ENCODE measurements at places on chromosomes 16 and 17. TPM values are rescaled to one million over a fixed set of nuclear protein-coding genes. Genes with fewer than 3 reads are reported as not detected.

The ITGAX gene
- total RNA-seq = 5.4 TPM

DNA sequence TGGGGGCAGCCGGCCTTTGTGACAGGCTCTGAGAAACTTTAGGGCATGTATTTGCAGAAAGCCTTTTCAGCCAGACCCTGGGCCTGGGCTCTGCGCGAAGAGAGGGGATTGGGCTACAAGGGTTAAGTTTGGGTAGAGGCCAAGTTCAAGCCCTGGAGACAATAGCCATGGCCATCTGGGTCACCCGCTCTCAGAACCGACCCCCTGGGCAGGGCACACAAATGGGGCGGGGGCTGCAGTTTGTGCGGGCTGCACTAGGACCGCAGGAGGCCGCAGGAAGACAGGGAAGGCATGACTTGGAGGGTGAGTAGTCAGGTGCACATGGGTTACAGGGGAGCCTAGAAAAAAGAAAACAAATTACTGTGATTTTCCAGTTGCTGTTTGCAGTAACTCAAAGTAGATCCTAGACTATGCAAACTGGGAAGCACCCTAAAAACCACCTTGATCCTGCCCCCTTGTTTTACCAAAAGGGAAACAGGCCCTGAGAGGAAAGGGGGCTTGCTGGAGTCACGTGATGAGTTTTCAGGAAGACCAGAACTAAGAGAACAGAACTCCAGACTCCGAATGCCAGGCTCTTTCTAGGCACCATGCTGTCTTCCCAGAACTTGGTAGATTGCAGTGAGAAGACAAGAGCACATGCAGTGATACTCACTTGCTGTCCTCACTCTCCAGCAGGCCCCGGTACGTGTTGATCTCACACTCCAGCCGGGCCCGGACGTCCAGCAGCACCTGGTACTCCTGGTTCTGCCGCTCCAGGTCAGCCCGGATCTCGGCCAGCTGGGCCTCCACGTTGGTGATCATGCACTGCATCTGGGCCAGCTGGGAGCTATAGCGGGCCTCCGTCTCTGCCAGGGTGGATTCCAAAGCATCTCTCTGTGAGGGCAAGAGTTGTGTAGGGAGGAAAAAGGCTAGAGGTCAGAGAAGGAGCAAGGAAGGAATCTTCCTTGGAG, 3.8 kb downstream of the KRT35 start:
- no peak for DNase-seq

DNA sequence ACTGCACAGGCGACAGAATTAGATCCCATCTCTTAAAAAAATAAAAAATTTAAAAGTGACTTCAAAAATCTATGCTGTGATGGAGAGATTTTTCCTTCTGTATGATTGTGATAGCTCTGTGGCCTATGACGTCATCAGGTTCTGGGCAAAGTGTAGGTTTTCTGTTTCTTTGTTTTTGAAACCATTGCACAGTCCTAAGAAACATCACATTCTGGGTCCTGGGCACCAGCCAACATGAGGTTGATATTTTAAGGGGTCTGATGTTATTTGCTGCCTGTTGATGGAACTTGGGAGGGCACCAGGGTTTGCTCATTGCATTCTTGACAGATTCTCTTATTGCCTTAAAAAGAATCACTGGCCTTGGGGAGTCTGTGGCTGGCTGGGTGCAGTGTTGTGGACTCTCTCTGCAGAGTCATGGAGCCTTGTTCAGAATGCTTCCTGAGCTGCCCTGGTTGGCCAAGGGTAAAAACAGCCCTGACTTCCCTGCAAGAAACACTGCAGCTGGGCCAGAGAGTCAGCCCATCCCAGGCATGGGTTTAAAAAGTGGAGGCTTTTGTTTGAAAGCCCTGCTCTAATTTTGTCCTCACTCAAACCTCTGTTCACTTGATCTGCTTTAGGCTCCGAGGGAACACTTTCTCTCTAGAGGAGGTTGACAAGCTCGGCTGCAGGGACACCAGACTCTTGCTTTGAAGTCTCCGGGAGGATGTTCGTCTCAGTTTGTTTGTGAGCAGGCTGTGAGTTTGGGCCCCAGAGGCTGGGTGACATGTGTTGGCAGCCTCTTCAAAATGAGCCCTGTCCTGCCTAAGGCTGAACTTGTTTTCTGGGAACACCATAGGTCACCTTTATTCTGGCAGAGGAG, 10.5 kb upstream of the CYLD start:
- no peak for DNase-seq

- DNase-seq = no peak
Measured at GRCh38 chr17:44049294-44050060, 17.0 kb downstream of the LSM12 start.

Measured in activated CD8-positive, alpha-beta T cell treated with anti-CD3 and anti-CD28 coated beads for 36 hours (primary cell).